ENCODE measurements at places on chromosomes 13 and 19.

GRCh38 chr19:38303517-38304351, at the start of gene C19orf33:
C19orf33 (plus strand) TSS chr19:38304251; CDS start chr19:38304262, 11 bp downstream.
- no peak for DNase-seq

DNA sequence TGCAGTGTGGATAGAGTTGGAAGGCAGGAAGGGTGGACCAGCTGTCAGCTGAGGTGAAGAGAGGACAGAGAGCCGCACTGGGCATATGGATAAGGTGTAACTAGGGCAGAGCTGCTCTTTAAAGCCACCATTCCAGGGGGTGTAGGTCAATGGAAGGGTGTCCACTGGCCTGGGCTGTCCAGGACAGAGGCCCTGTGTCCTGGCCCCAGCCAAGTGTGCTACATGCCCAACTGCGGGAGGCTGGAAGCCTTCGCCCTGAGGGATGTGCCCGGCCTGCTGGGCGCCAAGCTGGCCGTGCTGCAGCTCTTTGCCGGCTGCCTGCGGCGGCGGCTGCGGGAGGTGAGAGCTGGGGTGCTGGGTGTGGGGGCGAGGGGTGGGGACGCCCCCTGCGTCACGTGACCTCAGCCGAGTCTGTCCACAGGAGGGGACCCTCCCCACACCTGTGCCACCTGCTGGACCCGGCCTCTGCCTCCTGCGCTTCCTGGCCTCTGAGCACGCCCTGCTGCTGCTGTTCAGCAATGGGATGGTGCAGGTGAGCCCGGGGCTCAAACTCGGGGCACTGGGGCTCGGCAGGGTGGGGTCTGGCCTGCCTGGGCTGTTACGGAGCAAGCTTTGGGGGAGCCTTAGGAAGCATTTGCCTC, 9.8 kb downstream of the PLK5 start:
- DNase-seq, result peak; percentile 74

GRCh38 chr13:35514061-35514477, 37.6 kb upstream of the MAB21L1 start:
- no peak for DNase-seq

DNA sequence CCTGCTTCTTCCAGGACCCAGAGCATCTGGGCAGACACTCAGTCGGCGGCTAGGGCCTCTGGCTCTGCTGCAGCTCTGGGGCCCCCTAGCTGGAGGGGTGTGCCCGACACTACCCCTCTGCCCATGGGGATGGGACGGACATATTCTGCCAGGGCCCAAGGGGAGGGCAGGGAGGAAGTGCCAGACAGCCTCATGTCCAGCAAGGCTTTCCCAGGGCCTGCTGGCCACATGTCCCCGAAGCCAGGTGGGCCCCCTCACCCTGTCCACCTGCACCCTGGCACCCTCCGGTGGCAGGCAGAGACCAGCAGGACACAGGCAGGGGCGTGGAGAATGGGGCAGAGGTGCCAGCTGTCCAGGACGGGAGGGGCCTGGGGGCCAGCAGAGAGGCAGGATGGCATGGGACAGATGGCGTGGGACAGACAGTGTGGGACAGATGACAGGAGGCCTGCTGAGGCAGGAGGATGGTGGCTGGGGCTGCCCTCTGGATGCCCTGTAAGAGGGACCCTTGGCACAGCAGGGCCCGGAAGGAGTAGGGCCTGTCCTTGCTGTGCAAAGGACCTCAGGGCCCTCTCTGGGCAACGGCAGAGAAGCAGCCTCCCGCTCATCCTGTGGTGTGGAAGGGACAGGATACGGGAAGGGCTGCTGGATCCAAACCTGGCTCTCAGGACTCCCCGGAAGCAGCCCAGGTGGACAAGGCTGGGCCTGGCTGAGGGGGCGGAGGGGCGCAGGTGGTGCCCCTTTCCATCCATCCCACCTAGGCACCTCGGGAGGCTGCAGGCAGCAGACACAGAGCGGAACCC, 29.1 kb downstream of the CEBPG start:
- no peak for DNase-seq

GRCh38 chr13:31629085-31629780, 110.1 kb upstream of the RXFP2 start:
- DNase-seq, result no peak

DNA sequence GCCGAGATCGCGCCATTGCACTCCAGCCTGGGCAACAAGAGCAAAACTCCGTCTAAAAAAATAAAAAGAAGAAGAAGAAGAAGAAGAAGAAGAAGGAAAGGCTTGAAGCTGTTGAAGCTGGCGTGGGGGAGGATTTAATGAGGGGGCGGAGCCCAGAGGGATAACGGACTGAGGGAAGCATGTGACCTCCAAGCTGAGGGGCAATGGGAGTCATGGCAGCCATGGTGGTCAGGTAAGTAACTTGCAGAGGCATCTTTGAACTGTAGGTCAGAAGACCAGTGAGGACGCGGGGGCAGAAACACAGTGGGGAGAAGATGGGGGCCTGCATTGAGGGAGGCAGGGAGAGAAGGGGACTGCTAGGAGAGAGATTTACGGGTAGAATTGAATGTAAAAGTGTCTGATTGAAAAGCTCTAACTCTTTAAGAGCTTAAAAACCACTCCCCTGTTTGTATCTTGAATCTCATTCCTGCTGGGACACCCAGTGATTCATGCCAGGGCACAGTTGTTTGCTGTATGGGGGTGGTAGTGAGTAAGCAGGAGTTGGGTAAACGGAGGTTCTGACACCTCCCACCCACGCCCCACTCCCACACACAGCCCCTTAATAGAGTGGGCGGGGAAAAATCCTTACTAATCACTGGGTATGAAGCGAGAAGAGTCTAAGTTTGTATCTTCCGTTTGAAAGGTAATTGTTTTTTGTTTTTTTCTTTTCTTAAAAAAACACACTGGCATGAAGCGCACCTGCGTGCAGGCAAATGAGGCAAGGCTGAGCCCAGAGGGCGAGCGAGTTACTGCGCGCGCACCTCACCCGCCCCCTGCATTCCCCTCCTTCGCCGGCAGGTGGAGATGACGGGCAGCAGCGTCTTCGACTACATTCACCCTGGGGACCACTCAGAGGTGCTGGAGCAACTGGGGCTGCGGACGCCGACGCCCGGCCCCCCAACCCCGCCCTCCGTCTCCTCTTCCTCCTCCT, 13.0 kb downstream of the TMEM160 start:
- DNase-seq, result peak; percentile 89

DNA sequence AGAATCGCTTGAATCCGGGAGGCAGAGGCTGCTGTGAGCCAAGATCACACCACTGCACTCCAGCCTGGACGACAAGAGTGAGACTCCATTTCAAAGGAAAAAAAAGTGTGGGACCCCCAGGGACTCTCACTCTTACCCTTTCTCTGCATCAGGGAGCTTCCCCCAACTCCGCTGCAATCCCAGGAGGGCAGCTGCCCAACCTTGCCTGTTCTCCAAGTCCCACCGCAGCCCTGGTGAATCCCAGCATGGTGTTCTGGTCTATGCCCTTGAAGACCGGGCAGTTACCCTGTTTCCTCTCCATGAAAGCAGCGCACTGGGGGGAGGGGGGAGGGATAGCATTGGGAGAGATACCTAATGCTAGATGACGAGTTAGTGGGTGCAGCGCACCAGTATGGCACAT, 35.7 kb upstream of the DPRX start:
- DNase-seq, result no peak

- peak; percentile 35 for DNase-seq
Observed at GRCh38 chr13:102913914-102914313, 68.1 kb downstream of the ERCC5 start.

DNA sequence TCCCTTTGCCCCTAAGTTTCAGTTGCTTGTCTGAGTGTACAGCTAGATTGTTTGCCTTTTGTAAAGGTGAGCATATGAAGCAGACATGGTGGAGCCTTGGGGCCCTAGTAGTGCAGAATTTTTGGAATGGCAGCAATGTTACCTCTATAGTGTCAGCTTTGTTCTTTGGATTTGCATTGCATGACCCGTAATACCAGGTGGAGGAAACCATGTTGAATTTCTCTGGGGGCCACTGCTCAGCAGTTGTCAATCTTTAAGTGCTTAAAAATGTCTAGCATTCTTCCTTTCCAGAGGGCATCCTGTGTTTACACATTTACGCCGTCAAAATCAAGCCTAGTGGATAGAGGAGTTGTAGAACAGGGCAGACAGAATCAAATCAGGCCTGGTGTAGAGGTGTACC, 303.3 kb downstream of the ATP8A2 start:
- DNase-seq, result no peak

DNA sequence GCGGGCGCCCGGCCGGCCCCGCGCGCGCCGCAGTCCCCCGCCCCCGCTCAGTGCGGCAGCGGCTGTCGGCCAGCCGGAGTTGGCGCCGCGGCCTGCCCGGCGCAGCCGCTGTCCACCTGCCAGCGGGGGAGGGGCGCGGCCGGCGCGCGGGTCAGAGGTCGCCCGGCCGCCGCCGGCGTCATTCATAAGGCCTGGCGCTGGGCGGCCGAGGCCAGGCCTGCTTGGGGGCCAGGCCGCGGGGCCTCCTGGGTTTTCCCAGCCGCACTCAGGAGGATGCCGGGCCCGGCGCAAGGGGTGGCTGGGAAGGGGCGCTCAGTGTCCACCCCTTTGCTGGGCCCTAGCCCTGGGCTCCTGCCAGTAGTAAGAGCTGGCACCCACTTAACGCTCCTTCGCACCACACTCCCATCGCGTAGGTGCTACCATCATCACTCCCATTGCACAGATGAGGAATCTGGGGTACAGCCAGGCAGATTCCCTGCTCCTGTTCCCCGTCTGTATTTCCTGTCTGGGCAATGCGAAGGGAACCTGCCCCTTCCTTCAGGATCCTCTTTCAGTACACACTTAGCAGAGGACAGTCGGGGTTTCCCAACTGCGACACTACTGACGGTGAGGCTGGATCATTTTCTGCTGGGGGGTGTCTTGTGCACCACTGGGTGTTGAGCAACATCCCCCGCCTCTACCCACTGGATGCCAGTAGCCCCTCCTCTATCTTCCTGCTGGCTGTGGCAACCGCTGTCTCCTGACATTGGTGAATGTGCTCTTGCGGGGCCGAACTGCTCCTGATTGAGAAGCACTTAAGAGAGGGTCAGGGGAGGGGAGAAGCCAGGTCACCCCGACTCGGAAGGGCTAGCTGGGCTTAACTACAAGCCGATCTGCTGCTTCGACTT, 846 bp upstream of the PRKACA start:
- peak; percentile 73 for DNase-seq

GRCh38 chr19:57814505-57815246, at the start of gene ZNF552:
ZNF552 (minus strand) TSS chr19:57814913; CDS start chr19:57814743, 170 bp downstream.
- DNase-seq, result peak; percentile 93

- DNase-seq, result peak; percentile 58
Observed at GRCh38 chr13:100542826-100543156, 45.8 kb downstream of the GGACT start.

DNA sequence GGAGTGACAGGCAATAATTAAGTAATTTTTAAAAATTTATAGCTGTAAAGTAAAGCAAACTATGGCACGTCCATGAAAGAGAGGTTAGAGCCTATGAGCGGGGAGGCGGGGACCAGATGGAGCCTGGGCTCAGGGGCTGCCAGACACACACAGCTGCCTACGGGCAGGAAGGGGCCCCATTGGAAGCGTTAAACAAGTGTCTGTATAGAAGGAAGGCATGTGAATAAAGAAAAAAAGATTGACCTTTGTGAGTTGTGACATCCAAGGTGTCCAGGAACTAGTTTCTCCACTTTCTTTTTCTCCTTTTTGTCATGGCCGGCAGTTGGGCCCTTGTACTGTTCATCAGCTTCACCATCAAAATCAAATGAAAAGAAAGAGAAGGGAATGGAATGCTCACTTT, 56.8 kb downstream of the LRCH1 start:
- DNase-seq, result peak; percentile 52

- DNase-seq, result no peak
Observed at GRCh38 chr19:18239303-18239702, 13.1 kb upstream of the PDE4C start.

DNA sequence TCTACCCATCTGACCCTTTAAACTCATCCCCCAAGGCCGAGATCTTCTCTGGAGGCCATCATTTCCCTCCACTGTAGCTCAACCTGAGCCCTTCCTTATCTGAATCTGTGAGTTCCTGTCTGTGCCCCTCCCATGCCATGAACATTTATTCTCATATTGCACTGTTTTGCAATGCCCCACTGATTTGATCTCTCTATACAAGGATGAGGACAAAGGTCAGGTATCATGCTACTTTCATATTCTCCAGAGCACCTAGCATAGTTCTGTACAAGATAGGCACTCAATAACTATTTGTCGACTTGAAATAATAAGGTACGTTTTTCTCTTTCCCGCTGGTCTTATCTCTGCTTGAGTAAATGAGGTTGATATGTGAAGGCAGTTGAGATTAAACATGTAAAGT, 135.5 kb downstream of the KLF5 start:
- no peak for DNase-seq

DNA sequence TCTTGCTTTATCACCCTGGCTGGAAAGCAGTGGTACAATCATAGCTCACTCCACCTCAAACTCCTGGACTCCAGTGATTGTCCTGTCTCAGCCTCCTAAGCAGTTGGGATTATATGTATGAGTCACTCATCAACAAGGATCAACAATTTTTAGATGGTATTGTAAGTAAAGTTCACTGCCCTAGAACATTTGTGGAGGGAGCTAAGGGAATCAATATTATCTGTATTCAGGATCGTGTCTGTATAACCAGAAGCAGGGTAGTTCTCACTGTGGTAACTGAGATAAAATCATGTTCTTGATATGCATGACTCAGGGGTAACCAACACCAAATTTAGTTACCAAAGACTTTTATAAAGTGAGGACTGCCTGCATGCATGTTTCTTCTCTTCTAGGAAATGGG, 27.0 kb downstream of the ZMYM5 start:
- no peak for DNase-seq

DNA sequence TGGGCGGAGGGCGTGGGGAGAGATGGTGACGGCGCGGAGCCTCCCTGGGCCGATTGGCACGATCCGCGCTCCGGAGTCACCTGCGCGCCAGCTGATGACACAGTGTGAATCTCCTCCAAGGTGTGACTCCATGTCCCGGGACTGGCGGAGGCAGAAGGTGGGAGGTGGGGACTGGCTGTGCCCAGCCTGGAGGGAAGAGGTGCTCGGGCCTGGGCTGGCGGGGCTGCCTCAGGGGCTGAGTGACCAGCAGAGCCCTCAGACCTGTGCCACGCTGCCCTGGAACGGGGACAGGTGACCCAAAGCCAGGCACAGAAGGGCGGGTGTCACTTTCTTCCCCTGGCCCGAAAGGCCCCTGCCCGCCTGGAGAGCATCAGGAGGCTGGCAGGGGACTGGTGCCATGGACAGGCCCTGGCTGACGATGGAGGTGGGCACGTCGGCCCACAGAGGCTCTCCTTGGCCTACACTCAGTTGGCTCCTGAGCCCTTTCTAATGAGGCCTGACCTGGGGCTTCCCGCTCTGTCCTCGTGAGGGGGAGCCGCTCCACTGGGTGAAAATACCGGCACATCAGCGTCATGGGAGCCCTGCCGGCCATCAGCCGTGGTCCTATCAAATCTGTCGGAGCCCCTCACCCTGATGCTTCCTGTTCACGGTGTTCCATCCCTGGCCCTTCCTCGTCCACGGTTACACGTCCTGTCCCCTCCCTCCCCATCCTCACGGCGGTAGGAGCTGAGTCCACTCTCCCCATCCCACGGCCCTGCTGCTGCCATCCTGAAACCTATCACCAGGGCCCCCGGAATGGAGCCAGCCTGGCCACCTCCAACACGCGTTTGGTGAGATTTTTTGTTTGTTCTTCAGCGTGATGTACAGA, 75.6 kb downstream of the SPACA7 start:
- DNase-seq, result no peak

GRCh38 chr13:95188128-95188527, 113.1 kb downstream of the ABCC4 start:
- DNase-seq, result no peak

GRCh38 chr19:44848036-44848811, 2.1 kb downstream of the NECTIN2 start:
- no peak for DNase-seq

GRCh38 chr13:108621462-108621861, 7.9 kb upstream of the MYO16 start:
- DNase-seq, result no peak

- peak; percentile 58 for DNase-seq
Observed at GRCh38 chr19:51327066-51328001, 14.6 kb downstream of the VSIG10L start.
